Fibroblast of the conjunctiva (primary cell): ENCODE measurements at places on chromosomes 7 and 10.

DNA sequence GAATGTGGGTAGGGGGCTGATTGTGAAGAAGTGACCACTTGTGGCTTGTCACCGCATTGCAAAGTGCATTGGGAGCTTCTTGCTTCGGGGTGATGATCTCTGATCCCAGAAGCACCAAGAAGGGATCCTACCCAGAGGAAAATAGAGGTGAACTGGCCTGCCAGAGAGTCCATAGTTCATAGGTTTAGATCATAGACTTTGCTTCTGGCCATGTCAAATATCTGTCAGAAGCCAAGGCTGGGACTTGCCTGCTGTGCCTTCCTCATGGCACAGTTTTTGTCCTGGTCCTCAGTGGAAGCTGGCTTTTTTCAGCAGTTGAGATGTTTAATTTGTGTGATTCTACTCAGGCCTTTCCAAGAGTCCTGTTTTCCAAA is 1.1 kb downstream of the ZSWIM8 start:
- DNase-seq: no peak

GRCh38 chr10:44020322-44021111 is 364.4 kb downstream of the CXCL12 start:
- DNase-seq: no peak

- no peak for DNase-seq
These were observed 79.7 kb downstream of the GRK5 start for GRCh38 chr10:119286983-119287633.

- DNase-seq: peak; percentile 24
These were observed 9.4 kb upstream of the INPP5A start for GRCh38 chr10:132528064-132528691.

DNA sequence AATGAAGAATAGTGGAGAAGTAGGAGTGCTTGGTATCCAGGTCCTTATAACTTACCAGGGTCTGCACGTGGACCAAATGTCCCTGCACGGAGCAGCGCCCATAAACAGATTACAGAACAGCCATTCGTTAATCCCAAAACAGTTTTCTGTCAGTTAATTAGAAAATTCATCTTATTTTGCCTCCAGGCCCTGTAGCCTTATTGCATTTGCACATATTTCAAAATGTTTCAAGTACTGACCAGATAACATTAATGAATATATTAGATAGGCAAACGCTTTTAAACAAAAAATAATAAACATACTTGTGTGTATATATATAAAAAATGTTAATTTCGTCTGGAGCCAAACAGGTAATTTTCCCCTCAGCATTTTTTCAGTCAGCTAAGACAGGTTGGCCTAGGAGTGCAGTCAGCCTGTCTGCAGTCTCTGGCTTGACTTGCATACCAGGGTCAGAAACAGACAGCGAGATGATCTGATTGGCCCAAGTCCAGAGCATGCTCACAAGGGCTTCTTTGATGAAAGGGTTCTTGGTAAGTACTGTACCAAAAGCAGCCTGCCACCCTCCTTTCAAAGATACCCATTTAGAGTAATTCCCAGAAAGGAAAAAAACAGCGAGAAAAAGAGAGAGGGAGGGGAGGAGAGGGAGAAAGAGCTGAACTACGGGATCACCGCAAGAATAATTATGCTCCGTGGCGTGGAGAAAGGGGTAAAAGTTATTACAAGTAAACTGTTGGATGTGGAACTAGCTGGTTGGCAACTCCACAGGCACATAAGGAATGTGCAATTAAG is 194.4 kb upstream of the TCF7L2 start:
- DNase-seq: no peak

- DNase-seq: no peak
These were observed 607.1 kb upstream of the FOXK1 start for GRCh38 chr7:4074994-4075393.

DNA sequence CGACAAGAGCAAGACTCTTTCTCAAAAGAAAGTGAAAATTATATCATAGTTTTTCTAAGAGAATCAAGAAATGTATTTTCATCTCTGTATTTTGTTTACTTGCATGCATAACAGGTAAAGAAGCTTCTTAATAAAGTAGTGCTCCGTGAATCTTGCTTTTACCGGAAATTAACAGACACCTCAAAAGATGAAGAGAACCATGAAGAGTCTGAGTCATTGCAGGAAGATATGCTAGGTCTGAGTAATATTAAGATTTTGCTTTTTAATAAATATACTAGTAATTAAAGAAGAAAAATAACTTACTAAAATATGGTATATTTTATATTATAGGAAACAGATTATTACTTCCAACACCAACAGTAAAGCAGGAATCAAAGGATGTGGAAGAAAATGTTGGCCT is 39.5 kb upstream of the STOX1 start:
- DNase-seq: no peak

DNA sequence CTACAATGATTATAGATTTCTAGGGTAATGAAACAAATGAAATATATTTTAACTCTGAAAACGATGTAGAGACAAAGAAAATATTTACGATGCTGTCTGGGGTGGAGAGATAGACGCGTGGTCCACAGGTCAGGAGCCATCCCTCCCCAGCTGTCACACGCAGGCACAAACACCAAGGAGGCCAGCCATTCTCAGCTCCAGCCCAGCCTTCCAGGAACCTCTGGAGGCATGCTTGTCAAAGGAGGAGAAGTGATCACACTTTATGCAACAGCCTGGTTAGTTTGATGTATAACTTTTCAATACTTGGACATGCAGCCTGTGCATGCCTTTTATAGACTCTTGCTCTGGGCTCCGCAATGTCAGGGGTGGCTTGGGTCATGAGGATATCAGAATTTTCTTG is 391.5 kb upstream of the MGMT start:
- no peak for DNase-seq
